ENCODE measurements at places on chromosomes 12 and 14.

GRCh38 chr12:109575683-109576082, 2.1 kb downstream of the MVK start:
- DNase-seq = no peak

GRCh38 chr12:64895526-64895925, 71.1 kb downstream of the TBC1D30 start:
- DNase-seq = no peak

DNA sequence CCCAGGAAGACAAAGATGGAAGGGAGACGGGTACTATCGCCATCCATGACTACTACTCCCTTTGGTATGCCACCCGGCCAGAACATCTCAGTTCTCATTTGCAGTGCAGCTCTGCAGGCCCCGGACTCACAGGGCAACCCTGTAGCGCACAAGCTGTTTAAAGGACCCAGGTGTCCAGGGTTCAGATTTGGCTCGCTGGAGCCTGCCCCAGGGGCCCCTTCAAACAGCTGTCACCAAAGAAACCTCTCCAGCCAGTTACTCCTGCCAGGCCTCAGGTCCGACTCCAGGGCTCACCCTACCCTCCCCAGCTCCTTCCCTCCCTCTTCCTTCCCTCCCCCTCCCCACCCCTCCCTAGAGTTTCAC, 5.5 kb upstream of the CHD4 start:
- no peak for DNase-seq

GRCh38 chr14:59438195-59438647, 27.0 kb downstream of the GPR135 start:
- DNase-seq = no peak

GRCh38 chr12:76558684-76559399, 729 bp downstream of the OSBPL8 start:
- DNase-seq = peak; percentile 60

DNA sequence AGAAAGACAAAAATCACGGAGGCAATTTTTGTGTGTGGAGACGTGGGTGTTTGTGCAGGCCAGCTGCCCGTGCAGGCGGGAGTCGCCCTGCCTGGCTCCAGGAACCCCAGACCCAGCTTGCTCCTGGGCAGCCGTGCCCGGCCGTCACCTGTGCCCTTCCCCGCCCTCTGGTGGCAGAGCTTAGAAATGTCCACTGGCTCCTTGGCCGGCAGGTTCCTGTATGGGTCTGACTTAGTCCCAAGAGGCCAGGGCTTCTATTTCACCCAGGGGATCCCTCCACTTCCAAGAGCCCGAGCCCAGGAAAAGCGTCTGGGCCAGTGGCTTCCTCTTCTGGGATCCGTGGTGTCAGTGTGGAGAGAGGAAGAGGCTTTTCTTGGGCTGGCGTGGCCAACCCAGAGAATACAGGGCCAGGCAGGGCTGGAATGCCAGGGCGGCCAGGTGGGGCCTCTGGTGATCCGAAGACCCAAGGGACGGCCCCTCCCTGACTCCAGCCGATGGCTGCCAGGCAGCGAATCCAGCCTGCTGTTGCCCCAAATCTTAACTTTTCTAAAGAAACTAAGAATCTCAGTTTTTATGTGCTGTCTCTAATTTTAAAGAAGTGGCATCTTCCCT, 120.9 kb downstream of the TMEM132C start:
- peak; percentile 1 for DNase-seq

DNA sequence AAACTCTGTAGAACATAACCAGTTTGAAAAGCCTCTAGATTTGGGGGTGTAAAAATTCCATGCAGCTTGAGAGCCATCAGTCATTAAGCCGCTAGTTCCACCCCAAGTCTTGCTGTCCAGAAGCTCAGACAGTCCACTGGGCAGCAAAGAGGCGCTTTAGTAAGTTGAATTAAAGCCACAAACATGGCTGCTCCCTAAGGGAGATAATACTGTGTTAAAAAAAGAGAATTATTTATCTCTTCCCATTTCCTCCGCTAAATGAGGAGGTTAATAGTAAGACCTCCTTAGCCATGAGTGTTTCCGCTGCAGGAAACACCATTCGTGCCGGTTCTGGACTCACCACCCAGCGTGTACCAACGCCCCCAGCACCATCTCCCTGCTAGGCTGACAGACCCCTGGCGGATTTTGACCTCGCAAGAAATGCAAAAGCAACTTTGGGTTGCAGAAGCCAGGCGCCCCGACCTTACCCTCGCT, 536 bp downstream of the TM7SF3 start:
- peak; percentile 20 for DNase-seq

DNA sequence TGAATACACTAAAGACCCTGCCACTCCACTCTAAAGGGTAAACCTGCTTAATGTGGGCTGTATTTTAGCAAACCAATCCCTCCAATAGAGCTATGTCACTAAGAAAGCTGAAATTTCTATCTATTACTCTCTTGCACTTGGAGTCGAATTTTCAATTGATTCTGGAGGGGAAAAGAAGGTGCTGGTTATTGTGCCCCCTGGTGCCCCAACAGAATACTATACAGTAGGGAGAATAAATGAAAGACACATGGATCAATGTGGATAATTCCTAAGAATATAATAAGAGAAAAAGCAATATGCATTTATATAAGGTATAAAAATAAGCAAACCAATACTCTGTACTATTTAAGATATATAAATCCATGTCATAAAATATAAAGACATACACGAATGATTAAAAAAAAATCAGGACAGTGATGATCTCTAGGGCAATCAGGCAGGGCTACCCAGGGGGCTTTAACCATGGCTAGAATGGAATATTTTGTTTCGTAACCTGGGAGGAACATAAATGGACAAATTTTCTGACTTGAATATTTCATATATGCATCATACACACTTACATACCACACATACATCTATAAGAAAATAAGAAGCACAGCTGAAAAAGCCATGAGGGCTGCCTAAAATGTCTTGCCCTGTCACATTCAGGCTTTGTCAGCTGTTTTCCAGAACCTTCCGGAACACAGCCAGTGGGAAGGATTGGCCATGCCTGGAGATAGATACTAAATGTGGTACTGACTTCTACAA, 54.4 kb downstream of the EFCAB11 start:
- peak; percentile 69 for DNase-seq

GRCh38 chr14:93997916-93998870, 1.1 kb downstream of the CCDC197 start:
- DNase-seq = no peak

DNA sequence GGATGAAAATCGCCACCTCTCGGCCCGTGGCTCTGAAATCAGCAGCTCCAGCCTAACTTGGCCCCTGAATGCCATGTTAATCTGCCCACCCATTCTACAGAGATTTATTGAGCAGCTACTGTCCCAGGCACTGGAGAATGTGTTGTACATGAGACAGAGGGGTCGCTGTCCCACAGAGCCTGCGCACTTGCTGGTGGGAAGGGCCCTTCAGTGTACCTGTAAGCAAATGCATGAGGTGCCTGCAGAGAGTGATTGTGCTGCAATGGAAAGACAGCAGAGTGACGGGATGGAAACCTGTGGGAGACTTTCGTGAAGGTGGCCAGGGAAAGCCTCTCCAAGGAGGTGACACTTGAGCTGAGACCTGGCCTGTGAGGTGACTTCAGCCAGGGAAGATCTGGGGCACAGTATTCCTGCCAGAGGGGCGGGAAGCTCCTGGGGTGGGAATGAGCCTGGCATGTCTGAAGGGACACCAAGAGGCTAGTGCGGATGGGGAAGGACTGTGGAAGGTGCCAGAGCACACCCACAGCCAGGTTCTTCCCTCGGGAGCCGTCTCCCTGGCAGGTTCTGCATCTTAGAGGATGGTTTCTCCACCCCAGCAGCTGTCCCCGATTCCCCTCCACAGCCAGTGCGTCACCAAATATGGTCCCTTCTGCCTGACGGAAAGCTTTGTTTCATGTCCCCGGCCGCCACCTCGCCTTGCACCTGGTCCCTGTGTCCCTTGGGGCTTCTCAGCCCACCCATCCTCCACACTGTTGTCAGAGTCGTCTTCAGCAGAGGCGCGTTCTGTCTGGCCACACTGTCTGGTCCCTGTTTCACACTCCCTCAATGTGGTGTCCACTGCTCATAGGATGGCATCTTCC, 8.7 kb downstream of the SMIM41 start:
- no peak for DNase-seq

Data from GM23338 (cell line).